ENCODE measurements at places on chromosomes 12 and 14. TPM values are rescaled to one million over a fixed set of nuclear protein-coding genes. Genes with fewer than 3 reads are reported as not detected.

Gene LHX5
- not detected for total RNA-seq

Gene EPYC
- not detected for total RNA-seq

Gene LIMA1
- 11.6 TPM for total RNA-seq

Gene KHNYN
- 118 TPM for total RNA-seq

Gene FSCB
- not detected for total RNA-seq

Gene DNAJC22
- not detected for total RNA-seq

Gene ERP27
- total RNA-seq: 9.9 TPM

Gene APOF
- not detected for total RNA-seq

Gene SELPLG
- 91.3 TPM for total RNA-seq

Gene TPH2
- total RNA-seq: not detected

GRCh38 chr12:14416658-14417057, 51.2 kb downstream of the ATF7IP start:
- H3K27me3 ChIP-seq: no peaks in the 10 kb centered on the region
- H3K4me1 ChIP-seq: peaks cover 38% of the 10 kb centered on the region
- peak overlapping the region; percentile 92 for H3K27ac ChIP-seq
- DNase-seq: no peak

- DNase-seq: no peak
- H3K4me1 ChIP-seq: peaks cover 16% of the 10 kb centered on the region
- no peaks in the 10 kb centered on the region for H3K27me3 ChIP-seq
- no peak overlapping the region for H3K27ac ChIP-seq
- no peaks in the 10 kb centered on the region for H3K36me3 ChIP-seq
These were observed 48.5 kb downstream of the IFNG-AS1 start for GRCh38 chr12:68037616-68038255.

- peaks cover 20% of the 10 kb centered on the region for H3K36me3 ChIP-seq
- H3K4me1 ChIP-seq: peaks cover 67% of the 10 kb centered on the region
- no peak for DNase-seq
These were observed 16.3 kb downstream of the TESPA1 start for GRCh38 chr12:54968181-54968730.

- H3K4me3 ChIP-seq: no peak overlapping the region
- no peaks in the 10 kb centered on the region for H3K36me3 ChIP-seq
- H3K27me3 ChIP-seq: no peaks in the 10 kb centered on the region
- no peak overlapping the region for H3K27ac ChIP-seq
These were observed 26.7 kb upstream of the SFSWAP start for GRCh38 chr12:131684015-131684725.

DNA sequence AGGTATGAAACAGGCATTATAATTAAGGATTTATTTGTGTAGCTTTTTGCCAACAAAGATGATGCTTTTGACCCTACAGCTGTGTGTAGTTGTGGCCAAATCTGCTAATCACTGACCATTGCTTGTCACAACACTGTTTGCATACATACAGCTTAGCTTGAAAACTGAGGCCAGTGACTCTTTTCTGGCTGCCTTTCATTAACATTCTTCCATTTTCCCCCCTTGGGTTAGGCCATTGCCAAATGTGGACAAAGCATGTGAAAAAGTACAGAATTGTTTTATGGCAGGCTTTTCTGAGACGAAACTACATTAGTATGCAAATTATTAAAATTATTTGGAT, 263.3 kb downstream of the SLC16A7 start:
- peaks cover 4% of the 10 kb centered on the region for H3K27me3 ChIP-seq
- H3K36me3 ChIP-seq: no peaks in the 10 kb centered on the region
- H3K4me1 ChIP-seq: no peaks in the 10 kb centered on the region
- no peak for DNase-seq

- H3K27me3 ChIP-seq: peaks cover 16% of the 10 kb centered on the region
- DNase-seq: no peak
- H3K36me3 ChIP-seq: no peaks in the 10 kb centered on the region
- H3K4me1 ChIP-seq: no peaks in the 10 kb centered on the region
These were observed 281.8 kb downstream of the KSR2 start for GRCh38 chr12:117686911-117687377.

DNA sequence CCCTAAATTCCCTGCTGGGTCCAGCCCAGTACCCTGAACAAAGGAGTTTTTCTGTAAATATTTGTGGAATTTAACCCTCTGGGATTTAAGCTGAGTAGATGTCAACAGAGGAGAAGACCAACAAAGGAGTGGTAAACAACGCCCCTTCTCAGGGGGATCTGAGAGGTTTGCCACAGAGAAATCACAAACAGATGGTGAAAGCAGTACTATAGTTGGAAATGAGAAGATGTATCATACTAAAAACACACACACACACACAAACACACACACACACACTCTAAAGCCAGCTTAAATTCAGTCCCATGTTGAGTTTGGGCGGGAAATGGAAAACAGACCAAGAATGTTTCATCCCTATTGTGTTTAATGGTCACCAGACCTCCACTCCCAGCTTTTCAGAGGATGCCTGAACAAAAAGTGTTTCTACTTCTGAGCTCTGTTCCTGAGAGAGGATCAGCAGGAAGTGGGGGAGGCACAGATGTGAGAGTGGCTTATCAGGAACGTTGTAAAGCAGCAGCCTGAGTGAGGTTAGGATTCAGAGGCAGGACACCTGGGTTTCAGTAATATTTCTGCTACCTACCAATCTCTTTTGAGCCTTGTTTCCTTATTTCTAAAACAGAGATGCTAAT, 3.2 kb downstream of the BIN2 start:
- H3K4me3 ChIP-seq: peak overlapping the region; percentile 94
- H3K4me1 ChIP-seq: peaks cover 77% of the 10 kb centered on the region
- no peaks in the 10 kb centered on the region for H3K27me3 ChIP-seq
- peaks cover 19% of the 10 kb centered on the region for H3K36me3 ChIP-seq
- peak overlapping the region; percentile 98 for H3K27ac ChIP-seq

DNA sequence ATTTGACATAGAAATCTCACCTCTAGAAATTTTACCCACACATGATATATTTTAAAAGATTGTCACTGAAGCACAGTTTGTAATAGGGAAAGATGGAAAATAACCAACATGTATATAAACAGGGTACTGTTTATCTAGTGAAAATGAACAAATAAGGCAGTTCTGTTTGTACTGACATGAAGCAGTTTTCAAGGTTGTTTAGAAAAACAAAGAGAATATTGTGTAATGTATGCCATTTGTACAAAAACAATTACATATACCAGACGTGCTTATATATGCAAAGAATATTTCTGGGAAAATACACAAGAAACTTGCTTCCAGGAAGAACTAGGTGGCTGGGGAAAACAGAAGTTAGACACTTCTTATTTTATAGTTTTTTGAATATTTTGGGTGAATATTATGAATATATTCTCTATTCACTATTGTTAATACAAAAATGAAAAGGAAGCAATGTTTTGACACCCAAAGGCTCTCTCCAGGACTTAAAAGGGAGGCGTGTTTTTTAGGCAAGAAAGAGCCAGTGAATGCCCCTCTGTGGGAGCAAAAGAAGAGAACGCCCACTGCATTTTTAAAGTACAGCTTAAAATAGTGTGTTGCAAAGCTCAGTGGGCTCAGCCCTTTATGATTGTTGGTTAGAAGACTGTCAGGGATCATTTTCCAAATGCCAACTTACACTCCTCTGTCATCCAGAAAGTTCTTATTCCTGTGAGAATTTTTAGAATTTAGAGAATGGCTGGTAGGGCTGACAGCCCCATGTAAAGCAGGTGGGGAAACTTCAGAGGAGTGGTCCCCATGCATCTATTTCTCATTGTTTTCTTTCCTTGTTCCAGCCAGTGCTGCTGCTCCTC, 59.6 kb upstream of the FERMT2 start:
- peaks cover 5% of the 10 kb centered on the region for H3K36me3 ChIP-seq
- H3K27me3 ChIP-seq: peaks cover 21% of the 10 kb centered on the region
- H3K4me3 ChIP-seq: no peak overlapping the region
- no peaks in the 10 kb centered on the region for H3K4me1 ChIP-seq
- H3K27ac ChIP-seq: no peak overlapping the region

GRCh38 chr12:90959032-90959431, 4.1 kb upstream of the CCER1 start:
- no peak overlapping the region for H3K27ac ChIP-seq
- peaks cover 3% of the 10 kb centered on the region for H3K4me1 ChIP-seq
- no peak for DNase-seq
- no peak overlapping the region for H3K4me3 ChIP-seq

GRCh38 chr12:115166698-115167315, 482.8 kb upstream of the TBX3 start:
- no peak for DNase-seq
- H3K4me3 ChIP-seq: no peak overlapping the region
- H3K36me3 ChIP-seq: no peaks in the 10 kb centered on the region
- no peak overlapping the region for H3K27ac ChIP-seq

DNA sequence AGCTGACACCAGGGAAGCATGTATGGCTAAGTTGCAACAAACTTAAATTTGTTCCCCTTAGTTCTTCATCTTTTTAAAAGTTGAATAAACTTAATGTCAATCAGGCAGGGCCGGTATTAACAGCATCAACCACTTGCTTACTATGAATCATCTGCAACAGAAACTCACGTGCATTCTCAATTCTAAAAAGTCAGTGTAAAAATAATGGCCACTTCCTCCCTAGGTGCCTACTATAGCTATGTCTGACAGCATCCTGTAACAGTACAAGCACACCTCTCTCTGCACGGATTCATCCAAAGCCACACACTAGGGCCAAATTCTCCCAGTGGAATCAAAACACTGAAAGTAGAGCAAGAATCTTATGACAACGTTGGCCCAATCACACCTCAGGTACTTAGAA, 48.6 kb downstream of the PPP1R36 start:
- no peak overlapping the region for H3K4me3 ChIP-seq
- no peak overlapping the region for H3K27ac ChIP-seq
- H3K36me3 ChIP-seq: no peaks in the 10 kb centered on the region
- H3K27me3 ChIP-seq: peaks cover 36% of the 10 kb centered on the region

GRCh38 chr14:44529026-44529425, 21.9 kb upstream of the FSCB start:
- H3K27ac ChIP-seq: no peak overlapping the region
- no peaks in the 10 kb centered on the region for H3K36me3 ChIP-seq
- H3K4me1 ChIP-seq: no peaks in the 10 kb centered on the region

GRCh38 chr12:77882709-77883108, 52.0 kb downstream of the NAV3 start:
- no peak for DNase-seq
- H3K36me3 ChIP-seq: no peaks in the 10 kb centered on the region
- no peaks in the 10 kb centered on the region for H3K4me1 ChIP-seq

- H3K4me3 ChIP-seq: no peak overlapping the region
- H3K36me3 ChIP-seq: no peaks in the 10 kb centered on the region
- no peaks in the 10 kb centered on the region for H3K4me1 ChIP-seq
- peaks cover 16% of the 10 kb centered on the region for H3K27me3 ChIP-seq
- no peak for DNase-seq
These were observed 246.9 kb downstream of the DPF3 start for GRCh38 chr14:72646861-72647528.

DNA sequence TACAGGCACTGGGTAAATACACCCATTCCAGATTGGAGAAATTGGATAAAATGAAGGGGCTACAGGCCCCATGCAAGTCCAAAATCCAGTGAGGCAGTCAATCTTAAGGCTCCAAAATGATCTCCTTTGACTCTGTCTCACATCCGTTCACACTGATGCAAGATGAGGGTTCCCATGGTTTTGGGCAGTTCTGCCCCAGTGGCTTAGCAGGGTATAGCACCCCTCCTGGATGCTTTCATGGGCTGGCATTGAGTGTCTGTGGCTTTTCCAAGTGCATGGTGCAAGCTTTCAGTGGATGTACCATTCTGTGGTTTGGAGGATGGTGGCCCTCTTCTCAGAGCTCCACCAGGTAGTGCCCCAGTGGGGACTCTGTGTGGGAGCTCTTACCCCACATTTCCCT, 427.2 kb downstream of the TRHDE start:
- no peaks in the 10 kb centered on the region for H3K36me3 ChIP-seq
- no peaks in the 10 kb centered on the region for H3K27me3 ChIP-seq
- no peak overlapping the region for H3K4me3 ChIP-seq
- H3K4me1 ChIP-seq: no peaks in the 10 kb centered on the region

DNA sequence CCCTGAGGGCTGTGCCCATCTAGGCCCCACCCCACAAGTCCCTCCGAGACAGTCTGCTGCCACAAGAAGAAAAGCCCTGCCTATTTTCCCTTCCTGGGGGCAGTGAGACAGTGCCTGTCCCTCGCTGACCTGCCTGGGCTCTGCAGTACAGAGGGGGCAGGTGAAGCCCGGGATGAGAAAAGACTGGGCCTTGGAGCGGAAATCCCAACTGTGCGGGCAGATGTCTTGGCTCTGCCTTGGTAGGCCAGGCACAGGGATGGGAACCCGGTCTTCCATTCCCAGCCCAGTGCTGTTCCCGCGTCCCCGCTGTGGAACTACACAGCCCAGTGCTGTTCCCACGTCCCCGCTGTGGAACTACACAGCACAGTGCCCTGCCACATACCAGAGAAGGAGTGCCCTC, 12.8 kb upstream of the NXPH4 start:
- DNase-seq: no peak
- no peak overlapping the region for H3K27ac ChIP-seq
- no peak overlapping the region for H3K4me3 ChIP-seq
- H3K27me3 ChIP-seq: no peaks in the 10 kb centered on the region

DNA sequence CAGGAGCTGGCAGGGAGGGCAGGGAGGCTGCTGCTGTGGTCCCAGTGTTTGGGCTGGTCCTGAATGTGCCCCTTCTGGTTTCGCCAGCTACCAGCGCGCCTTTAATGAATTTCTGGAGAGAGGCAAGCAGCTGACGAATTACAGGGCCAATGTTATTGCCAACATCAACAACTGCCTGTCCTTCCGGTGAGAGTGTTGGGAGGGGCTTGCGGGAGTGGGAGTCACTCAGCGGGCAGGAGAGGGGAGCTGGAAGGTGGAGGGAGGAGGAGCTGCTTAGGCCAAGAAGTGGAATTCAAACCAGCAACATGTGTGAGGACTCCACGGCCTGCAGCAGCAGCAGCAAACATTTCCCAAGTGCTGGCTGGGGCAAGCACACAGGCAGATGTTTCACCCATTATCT, 7.7 kb downstream of the TNFAIP2 start:
- H3K4me1 ChIP-seq: no peaks in the 10 kb centered on the region
- H3K4me3 ChIP-seq: no peak overlapping the region

DNA sequence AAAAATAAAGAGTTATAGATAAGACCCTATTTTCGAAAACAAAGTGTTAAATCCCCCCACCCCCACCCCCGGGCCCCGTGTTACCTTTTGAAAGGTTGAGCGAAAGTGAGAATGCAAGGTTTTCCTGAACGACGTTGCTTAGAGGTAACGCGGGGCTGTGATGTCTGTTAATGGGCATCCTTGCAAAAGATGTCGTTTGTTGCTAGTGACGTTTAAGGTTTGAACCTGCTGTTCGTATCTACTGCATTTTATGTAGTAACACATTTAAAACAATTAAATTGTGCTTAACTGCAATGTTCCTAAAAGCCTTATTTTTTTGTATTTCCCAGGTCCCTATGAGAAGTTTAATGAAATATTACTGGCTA, 1.2 kb downstream of the CPSF6 start:
- H3K4me3 ChIP-seq: peak overlapping the region; percentile 100
- H3K36me3 ChIP-seq: peaks cover 4% of the 10 kb centered on the region
- DNase-seq: no peak
- H3K27me3 ChIP-seq: no peaks in the 10 kb centered on the region
- peaks cover 36% of the 10 kb centered on the region for H3K4me1 ChIP-seq

- H3K4me1 ChIP-seq: peaks cover 5% of the 10 kb centered on the region
- no peak overlapping the region for H3K27ac ChIP-seq
- peaks cover 5% of the 10 kb centered on the region for H3K36me3 ChIP-seq
- no peaks in the 10 kb centered on the region for H3K27me3 ChIP-seq
- DNase-seq: no peak
- H3K4me3 ChIP-seq: no peak overlapping the region
These were observed 223.1 kb downstream of the RAD51B start for GRCh38 chr14:68042586-68043210.

GRCh38 chr14:103740991-103741689, 25.5 kb downstream of the ZFYVE21 start:
- no peak overlapping the region for H3K4me3 ChIP-seq
- peak overlapping the region; percentile 32 for H3K27ac ChIP-seq
- DNase-seq: no peak

- H3K4me1 ChIP-seq: peaks cover 15% of the 10 kb centered on the region
- H3K4me3 ChIP-seq: peak overlapping the region; percentile 94
- H3K36me3 ChIP-seq: no peaks in the 10 kb centered on the region
- H3K27ac ChIP-seq: peak overlapping the region; percentile 59
- no peaks in the 10 kb centered on the region for H3K27me3 ChIP-seq
These were observed 245 bp upstream of the BRMS1L start for GRCh38 chr14:35825968-35826217.
